Large intestine (tissue), 12 donors: ENCODE measurements at places on chromosomes 2 and 18. TPM values are rescaled to one million over a fixed set of nuclear protein-coding genes. Genes with fewer than 3 reads are reported as not detected.

DPP4 gene
- polyA plus RNA-seq, result 145 TPM

IL36G gene
- 0.51 TPM for polyA plus RNA-seq

SULT1C4 gene
- 18.0 TPM for polyA plus RNA-seq

ANO7 gene
- 31.7 TPM for polyA plus RNA-seq

SUPT7L gene
- polyA plus RNA-seq, result 49.6 TPM

TNS1 gene
- polyA plus RNA-seq, result 26.8 TPM

CD302 gene
- polyA plus RNA-seq, result 42.7 TPM

CFAP53 gene
- polyA plus RNA-seq, result 0.91 TPM

DNA sequence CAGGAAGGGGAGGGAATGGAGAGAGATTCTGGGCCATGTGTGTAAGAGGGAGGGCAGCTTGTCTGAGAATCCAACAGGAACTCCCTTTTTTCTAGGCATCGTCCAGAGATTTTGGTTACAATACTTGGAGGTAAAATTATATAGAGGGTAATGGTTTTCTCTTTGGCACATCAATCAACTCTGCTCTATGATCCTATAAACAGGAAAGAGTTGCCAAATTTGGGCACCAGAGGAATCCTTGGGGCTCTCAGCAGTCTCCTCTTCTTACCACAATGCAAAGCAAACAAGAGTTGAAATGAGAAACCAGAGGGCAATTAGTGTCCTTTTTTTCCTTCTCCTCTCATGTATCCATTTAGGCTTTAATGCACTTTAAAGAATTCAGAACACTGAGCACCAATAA, 243.4 kb downstream of the SLC8A1 start:
- DNase-seq, result no peak

DNA sequence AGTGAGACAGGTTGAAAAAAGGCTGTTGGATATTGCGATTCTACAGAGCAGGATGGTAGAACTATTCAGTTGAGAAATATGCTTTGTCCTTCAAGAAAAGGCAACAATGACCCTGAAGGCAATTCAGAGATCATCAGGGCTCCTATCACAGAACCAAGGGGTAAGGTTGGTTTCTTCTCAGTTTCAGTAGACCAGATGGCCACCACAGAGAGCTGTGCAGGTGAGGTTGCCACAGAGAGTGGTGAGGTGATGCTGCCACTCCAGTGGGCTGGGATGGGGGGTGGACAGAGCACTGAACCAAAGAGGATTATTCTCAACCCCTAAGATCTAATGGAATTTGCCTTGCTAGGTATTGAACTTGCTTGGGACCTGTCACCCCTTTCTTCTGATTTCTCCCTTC, 64.6 kb upstream of the ZBTB7C start:
- DNase-seq, result no peak

DNA sequence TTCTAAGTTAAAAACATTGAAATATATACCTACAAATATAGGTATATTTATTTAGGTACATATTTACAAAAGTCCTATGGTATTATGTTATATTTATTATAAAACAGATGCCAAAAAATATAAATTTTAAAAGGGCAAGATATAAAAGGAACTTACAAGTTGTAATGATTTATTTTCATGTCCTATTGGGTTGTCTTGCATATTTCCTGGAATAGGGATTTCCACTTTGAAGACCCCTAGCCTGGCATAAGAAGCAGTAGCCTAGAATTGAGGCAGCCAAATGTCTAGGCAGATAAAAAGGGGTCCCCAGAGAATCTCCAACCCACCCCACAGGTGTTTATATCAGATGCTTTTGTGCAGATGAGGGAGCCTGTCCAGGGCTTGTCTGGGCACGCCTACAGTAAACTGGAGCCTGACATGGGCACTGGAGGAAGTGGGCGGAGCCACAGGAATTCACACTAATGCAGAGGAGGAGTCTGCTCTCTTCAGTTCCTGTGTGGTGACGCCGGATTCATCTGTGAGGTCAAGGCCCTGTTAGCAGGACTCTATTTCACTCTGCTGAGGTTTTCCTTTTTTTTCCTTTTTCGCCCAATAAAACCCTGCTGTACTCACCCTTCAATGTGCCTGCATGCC, 1088.9 kb upstream of the PIK3C3 start:
- DNase-seq, result no peak

GRCh38 chr2:9618410-9618809, 12.4 kb downstream of the YWHAQ start:
- DNase-seq, result no peak

GRCh38 chr18:66724664-66725356, 120.9 kb upstream of the CDH19 start:
- DNase-seq, result peak; percentile 71

DNA sequence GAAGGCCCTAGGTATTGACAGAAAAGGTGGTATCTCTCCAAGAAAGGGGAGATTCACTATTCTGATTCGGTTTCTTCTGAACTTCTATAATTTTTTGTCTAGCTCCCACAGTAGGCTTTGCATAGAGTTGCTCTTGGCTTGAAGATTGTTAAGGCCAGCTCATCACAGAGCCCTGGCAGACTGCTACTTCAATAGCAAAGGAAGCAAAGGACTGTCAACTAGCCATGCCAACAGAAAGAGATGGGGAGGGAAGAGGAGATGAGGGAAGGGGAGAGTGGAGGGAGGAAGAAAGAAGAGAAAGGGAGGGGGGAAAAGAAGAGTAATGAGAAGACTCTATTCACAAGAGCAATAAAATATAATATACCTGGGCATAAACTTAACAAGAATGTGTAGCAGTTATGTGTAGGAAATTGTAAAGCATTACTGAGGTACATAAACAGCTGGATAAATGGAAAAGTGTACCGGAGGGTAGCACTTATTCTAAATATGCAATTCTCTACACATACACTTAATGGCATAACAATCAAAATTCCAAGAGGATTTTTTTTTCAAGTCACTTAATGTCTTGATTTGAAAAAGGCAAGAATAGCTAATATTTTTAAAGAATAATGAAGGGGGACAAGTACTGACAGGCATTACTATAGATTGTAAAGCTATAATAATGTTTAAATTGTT, 102.5 kb downstream of the LOXHD1 start:
- DNase-seq, result no peak

DNA sequence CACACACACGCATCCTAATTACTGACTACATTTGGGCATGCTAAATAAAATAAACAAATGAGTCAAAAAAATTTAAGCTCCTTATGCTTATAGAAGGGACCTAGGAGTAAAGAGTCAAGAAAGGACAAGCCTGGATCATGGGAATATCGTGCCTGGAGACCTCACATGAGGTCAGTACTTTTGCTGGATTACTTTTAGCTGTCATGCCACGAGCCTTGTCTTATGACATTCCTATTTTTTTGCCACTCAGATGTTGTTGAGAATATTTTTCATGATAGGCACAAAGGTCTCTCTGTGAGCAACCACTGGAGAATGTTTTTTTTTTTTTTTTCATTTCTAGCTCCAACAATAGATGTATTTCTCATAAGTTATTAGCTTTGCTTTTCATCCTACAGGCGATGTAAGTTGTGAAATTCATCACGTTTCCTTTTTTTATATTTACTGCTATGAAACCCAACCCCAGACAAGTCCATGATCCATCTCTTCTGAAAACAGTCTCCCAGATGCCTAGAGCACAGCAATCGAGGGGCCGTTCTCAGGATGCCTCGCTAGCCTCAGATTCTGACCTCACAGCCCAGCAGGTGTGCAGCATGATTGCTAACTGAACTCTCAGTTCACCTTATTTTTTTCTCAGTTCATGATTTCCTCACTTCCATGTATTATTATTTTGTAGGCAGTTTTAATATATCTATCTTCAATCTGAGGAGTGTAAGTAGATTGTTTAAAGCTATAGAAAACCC, 464.5 kb downstream of the IRS1 start:
- no peak for DNase-seq

- DNase-seq, result no peak
These were observed 2.9 kb downstream of the FN1 start for GRCh38 chr2:215432759-215433594.

GRCh38 chr2:202052235-202052634, 18.6 kb downstream of the FZD7 start:
- DNase-seq, result no peak

DNA sequence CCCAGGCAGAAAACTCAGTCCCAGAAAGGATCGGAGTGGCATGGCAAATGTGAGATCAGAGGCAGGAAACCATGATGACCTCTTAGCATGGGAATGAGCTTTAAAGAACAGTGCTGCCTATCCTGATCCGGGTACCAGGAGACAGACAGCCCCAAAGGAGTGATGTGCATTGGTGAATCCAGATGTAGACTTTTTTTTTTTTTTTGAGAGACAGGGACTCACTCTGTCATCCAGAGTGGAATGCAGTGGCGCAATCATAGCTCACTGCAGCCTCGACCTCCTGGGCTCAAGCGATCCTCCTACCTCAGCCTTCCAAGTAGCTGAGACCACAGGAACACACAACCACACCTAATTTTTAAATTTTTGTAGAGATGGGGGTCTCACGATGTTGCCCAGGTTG, 122.7 kb downstream of the VAPA start:
- no peak for DNase-seq

- DNase-seq, result no peak
These were observed 70.6 kb upstream of the KLF7 start for GRCh38 chr2:207236156-207236935.

DNA sequence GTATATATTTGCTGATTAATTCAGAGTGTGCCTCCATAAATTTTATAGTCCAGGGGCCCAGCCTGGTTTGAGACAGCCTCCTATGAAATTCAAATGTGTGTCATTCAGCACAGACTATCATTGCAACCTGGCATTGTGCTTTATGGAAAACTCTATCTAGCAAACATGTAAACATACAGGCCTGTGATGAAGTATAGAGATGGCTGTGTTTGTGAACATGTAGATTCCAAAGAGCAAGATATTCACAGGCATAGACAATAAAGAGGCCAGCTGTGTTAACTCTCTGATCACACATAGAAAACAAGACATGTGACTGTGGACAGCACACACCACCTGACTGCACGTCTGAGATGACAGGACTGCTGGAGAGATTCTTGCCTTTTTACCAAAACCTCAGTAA, 297.9 kb downstream of the EN1 start:
- peak; percentile 69 for DNase-seq

- no peak for DNase-seq
These were observed 233.7 kb downstream of the METTL4 start for GRCh38 chr18:2337552-2338141.

- no peak for DNase-seq
These were observed 23.1 kb downstream of the ICOS start for GRCh38 chr2:203959672-203960071.

DNA sequence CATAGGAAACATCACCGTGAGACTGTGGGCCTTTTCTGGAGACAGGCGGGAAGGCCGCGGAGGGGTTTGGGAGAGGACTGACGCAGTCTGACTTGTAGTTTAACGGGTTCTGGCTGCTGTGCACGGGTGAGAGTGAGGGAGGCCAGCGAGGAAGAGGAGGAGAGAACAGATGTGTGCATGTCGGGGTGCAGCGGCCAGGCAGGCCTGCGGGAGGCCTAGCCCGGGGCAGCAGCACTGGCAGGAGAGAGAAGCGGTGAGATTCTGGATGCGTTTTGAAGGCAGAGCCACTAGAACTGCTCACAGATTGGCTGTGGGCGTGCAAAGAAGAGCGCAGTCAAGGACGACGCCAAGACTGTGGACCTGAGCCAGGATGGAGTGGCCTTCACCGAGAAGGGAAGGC, 53.9 kb downstream of the PTGR3 start:
- no peak for DNase-seq

- no peak for DNase-seq
These were observed 288.4 kb upstream of the TRIB2 start for GRCh38 chr2:12428324-12428723.

DNA sequence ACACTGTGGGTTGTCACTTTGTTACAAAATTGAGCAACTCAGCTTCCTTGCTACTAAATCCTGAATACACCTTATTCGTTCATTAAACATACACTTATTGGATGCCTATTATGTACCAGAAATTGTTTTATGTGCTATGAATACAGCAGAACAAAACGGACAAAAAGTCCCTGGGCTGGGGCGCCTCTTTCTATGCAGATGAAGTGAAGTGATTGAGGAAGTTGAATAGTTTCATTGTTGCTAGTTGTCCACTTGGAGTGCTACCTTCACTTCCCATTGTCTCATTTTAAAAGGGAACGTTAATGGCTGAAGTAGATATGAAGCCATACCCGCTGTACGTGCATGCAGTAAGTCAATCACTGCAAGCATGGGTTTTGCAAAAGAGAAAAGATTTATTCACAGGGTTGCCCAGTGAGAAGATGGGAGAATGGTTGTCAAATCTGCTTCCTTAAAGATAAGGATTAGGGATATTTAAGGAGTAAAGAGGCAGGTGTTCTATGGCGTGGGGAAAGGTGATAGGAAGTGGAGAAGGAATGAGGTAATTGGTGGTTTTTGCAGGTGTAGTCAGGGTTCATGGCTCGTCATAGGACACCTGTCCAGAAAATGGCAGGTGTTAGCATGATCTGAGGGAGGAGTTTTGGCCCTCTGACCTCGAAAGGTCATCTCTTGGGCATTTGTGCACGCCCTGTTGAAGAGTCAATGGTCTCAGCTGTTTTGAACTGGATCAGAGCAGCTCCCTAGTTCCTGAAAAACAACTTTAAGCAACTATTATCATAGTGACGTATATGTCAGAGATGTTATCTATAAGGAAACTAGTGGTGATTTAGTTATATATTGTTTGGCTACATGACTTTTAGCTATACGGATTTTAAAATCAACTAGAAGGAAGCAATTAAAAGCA, 23.5 kb downstream of the TRPM8 start:
- no peak for DNase-seq

GRCh38 chr2:241141214-241141770, 8.0 kb downstream of the PASK start:
- DNase-seq, result no peak

DNA sequence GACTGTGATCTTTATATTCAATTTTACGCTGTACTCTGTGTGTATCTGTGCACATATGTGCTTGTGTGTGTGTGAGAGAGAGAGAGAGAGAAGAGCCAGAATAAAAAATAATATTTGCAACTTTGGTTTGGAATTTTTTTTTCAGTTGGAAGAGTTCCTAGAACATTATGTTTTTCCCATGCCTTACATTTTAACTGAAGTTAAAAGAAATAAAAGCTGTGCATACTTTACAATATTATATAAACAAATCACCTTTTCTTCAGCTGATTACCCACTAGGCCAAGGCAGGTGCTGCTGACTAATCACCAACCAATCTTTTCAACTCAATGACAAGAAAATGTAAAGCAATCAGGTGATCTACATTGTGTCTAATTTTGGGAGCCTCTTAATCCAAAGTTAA, 366.3 kb downstream of the NYAP2 start:
- DNase-seq, result no peak
